Cortex of kidney (tissue), 1 donor: ENCODE measurements at places on chromosomes 12 and 14.

DNA sequence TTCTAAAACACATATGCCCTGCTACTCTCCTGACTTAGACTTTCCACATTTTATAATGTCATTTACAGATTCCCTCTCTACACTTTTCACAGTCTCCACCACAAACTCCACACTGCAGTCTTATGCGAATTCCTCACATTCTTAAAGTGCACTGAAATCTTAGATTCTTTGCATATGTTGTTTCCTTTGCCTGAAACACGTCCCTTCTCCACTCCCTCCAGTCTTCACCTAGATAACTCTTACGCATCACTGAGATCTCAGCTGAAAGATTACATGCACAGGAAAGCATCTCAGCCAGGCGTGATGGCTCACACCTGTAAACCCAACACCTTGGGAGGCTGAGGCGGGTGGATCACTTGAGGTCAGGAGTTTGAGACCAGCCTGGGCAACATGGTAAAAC lies 3.8 kb upstream of the ARHGAP9 start:
- DNase-seq, result no peak

GRCh38 chr12:19412844-19413243 lies 26.4 kb upstream of the AEBP2 start:
- no peak for DNase-seq

GRCh38 chr12:27523305-27523641 lies 733 bp upstream of the PPFIBP1 start:
- no peak for DNase-seq

DNA sequence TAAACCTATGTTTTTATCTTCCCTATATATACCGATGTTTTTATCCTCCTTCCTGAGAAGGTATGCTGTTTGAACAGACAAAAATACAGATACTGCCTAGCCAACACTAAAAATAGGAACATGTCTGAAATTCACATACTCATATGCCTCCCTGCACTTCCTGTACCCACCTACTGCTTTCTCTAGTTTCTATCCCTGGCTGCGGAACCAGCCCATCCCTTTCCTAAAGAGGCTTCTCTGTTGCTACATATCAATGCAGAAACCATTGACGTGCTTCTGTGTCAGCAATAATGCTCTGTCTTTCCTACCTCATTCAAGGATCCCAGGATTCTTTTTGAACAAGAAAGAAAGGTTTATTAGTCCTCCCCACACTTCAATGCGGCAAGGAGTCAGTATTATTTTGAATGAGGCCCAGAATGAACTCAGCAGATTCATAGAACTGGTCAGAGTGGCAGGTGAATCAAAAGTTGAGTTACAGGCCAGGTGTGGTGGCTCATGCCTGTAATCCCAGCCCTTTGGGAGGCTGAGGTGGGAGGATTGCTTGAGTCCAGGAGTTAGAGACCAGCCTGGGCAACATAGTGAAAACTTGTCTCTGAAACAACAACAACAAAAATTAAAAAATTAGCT lies 67.8 kb upstream of the NAP1L1 start:
- DNase-seq, result no peak

DNA sequence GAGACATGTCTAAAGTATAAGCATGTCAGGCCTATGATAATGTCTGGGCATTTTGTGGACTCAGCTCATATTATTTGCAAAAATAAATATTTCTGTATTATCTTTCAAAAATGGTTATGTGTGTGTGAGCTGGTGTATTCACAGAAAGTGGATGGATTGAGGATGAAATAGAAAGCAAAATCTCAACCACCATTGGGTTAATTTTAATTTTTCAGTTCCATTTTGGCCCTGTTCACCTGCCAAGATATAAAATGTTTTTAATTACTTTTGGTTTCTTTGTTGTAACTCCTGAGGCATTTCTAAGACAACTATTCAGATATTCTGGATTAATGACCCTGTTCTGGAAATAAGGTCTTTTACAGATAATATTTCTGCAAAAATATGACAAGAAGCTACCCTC lies 232.7 kb upstream of the PPFIA2 start:
- DNase-seq, result no peak

DNA sequence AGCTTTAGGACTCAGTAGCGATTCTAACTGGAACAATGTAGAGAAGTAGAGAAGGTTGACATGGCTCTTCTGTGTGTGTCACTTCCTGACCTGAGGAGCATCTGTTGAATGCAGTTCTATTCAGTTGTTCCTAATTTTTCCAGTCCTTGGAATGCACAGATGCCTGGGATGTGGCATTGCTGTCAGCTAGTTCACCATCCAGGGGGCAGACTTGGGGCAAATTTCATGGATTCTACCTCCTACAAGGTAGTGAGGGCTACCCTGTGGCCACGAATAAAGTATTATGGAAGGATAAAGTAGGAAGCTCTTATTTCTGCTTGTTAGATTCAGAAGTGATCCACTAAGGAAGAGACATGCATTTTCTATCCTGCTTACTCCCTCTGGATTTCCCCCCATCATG lies 74.4 kb upstream of the GPATCH2L start:
- DNase-seq, result no peak

- no peak for DNase-seq
These were observed 174.1 kb upstream of the RMST start for GRCh38 chr12:97288531-97288930.

GRCh38 chr14:83253870-83254269 lies 1720.2 kb upstream of the SEL1L start:
- no peak for DNase-seq

- DNase-seq, result no peak
These were observed 47.4 kb downstream of the TCHP start for GRCh38 chr12:109947521-109947920.

GRCh38 chr12:75716291-75717025 lies 205.0 kb upstream of the KRR1 start:
- no peak for DNase-seq

DNA sequence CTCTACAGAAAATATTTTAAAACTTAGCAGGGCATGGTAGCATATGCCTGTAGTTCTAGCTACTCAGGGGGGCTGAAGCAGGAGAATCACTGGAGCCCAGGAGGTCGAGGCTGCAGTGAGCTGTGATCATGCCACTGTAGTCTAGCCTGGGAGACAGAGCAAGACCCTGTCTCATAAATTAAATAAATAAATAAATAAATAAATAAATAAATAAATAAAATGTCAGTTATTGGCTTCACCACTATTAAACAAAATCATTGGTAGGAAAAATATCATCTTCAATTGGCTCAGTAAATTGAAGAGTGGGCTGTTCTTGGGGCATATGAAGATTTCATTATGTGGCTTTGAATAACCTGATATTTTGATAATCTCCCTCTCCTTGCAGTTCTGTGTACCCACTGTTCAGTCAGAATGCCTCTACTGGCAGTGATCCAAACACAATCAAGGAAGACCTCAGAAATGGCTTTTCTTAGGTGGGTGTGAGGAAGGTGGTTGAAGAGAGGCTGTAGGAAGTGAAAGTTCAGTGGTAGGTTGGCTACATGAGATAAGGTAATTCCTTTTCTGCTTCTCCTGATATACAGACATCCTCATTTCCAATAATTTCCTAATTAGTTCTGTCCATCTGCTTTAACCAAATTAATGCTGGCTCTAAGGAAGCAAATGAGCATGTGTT lies 175.8 kb downstream of the MSRB3 start:
- DNase-seq, result no peak
